ENCODE measurements at places on chromosomes 3 and 15.

GRCh38 chr15:72285927-72286516 is 13.7 kb upstream of the PARP6 start:
- DNase-seq, result no peak

- DNase-seq, result no peak
These were observed 6.4 kb downstream of the IQSEC1 start for GRCh38 chr3:13066834-13067233.

DNA sequence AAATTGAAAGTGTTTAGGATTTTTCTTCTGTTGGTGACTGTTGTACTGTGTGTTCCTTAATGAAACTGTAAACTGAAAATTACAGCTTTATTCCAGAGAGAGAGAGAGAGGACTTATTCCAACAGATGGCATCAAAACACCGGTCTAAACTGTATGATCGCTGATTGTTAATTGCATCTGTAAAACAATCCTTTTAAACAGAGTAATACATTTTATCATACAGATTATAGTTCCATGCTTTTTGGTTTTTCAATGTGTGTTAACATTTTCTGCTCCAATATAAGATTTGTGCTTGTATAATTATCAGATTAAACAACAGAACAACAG is 289.7 kb upstream of the DNAJC19 start:
- no peak for DNase-seq

DNA sequence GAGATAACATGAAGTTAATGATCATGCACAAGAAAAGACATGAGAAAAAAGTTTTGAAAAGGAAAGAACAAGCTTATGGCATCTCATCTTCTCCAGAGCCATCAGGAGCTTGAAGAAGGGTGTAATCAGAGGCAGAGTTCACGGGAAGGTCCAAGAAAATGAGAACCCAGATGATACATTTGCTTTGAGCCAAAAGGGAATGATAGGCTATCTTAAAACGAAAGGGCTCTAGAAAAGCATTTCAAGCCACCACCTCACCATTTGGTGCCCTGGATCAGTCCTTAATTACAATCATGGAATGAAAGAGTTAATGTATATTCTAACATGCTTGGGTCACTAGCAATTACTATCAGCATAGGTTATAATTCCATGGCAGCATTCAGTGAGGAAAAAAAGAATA is 781.8 kb downstream of the ROBO1 start:
- DNase-seq, result no peak

All from NCI-H510A (cell line).